ENCODE measurements at places on chromosomes 13 and 19.

GRCh38 chr13:84380866-84381265 lies 498.6 kb upstream of the SLITRK1 start:
- DNase-seq = no peak

- no peak for DNase-seq
Observed at GRCh38 chr19:45769821-45770191, 754 bp upstream of the SIX5 start.

DNA sequence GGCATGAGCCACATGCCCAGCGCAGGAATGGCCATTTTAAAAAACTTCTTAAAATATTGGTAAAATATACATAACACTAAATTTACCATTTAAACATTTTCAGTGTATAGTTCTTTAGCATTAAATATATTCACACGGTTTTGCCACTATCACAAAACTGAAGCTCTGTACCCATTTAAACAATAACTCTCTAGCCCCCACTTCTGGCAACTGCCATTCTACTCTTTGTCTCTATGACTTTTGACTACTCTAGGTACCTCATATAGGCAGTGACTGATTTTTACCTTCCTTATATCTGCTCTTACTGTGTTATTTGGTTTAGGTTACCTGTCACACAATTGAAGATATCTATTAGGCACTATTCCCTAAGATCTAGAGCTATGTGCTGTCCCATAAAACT lies 2.3 kb upstream of the KBTBD7 start:
- DNase-seq = no peak

DNA sequence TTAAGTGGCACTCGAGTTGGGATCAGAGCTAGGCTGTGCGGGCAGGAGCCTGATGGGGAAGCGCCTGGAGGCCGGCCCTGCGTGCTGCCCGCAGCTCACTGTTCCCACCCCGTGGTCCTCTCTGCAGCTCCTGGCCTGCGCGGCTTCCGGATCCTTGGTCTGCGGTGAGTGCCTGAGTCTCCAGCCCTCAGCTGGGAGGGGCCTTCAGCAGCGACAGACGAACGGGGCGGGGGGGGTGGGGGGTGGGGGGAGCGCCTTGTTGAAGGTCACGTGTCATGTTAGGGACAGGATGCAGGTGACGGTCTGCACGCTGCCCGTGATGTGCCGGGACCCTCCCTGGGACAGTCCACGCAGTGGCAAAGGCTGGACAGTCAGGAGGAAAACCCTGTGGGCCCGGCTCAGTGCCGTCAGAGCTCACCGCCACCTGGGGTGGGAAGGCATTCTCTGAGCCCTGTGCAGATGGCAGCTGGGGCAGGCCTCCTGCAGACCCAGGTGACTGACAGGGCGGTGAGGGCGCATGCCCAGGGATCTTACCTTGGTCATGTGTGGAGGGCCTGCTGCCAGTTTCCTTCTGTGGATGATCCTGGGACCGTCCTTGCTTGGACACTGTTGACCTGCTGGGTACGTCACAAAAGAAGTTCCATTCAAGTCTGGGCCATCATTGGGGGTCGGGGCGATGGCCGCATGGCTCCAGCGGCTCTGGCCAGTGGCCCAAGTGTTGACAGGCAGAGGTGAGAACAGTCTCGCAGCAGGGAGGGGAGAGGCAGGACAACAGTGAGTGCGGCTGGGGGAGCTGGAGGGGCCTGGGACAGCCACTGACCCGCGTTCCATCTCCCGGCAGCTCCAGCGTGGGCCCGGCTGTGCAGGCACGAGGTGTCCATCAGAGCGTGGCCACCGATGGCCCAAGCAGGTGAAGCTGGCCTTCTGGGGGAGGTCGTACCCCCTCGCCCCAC lies 4.3 kb downstream of the NDUFS7 start:
- no peak for DNase-seq

- DNase-seq = no peak
Observed at GRCh38 chr13:32423592-32423991, 4.3 kb downstream of the N4BP2L1 start.

DNA sequence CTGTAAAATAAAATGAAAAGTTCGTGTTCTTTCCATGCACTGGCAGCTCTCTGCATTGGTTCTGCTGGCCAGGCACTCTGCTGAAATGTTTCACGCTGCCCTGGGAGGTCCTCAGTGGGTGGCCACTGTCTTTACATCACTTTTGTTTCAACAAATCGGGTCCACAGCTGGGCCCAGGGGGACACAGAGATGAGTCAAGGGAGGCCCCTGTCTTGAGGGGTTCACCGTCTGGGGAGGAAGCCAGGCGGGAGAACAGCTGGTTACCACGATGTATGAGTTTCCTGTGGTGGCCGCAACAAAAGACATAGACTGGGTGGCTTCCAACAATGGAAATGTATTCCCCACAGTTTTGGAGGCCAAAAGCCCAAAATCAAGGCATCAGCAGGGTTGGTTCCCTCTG lies 5.1 kb upstream of the KLF2 start:
- no peak for DNase-seq

GRCh38 chr19:932648-933552 lies 7.1 kb downstream of the ARID3A start:
- peak; percentile 96 for DNase-seq

GRCh38 chr19:54255105-54255775 lies 1.8 kb downstream of the LILRB5 start:
- no peak for DNase-seq

DNA sequence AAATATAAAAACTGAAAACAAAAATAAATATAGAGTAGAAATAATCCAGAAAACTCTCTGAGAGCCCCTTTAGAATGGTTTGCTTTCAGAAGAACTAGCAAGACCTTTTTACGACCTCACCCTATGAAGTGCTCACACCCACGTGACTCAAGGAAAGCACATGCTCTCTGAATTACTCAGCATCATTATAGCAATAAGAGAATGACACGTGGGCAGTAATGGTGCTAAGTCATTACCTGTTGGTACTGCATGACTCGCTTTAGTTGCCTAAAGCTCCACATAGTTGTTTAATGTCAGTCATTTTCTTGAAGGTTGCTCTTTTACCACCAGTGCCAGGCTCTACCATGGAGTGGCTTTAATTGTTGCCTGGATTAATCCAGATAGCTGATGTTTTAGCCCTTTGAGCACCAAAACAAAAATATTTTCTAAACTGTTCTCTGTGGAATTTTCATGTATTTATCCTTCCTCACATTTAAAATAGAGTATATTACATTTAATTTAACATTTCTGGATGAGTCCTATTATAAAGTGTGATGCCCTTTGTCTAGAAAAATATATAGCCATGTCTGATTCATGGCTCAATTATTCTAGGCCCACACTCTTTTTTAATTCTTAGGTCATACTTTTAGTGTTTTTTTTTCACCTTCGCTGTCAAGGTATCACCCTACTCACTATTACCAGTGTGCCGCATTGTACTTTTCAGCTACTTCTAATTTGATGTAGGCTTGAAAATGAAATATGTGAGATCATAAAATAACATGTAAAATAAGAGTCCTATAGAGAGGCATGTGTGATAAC lies 56.8 kb downstream of the THSD1 start:
- DNase-seq = peak; percentile 72
